Activated CD8-positive, alpha-beta T cell treated with anti-CD3 and anti-CD28 coated beads for 36 hours (primary cell): ENCODE measurements at places on chromosomes 12 and 14. TPM values are rescaled to one million over a fixed set of nuclear protein-coding genes. Genes with fewer than 3 reads are reported as not detected.

DNA sequence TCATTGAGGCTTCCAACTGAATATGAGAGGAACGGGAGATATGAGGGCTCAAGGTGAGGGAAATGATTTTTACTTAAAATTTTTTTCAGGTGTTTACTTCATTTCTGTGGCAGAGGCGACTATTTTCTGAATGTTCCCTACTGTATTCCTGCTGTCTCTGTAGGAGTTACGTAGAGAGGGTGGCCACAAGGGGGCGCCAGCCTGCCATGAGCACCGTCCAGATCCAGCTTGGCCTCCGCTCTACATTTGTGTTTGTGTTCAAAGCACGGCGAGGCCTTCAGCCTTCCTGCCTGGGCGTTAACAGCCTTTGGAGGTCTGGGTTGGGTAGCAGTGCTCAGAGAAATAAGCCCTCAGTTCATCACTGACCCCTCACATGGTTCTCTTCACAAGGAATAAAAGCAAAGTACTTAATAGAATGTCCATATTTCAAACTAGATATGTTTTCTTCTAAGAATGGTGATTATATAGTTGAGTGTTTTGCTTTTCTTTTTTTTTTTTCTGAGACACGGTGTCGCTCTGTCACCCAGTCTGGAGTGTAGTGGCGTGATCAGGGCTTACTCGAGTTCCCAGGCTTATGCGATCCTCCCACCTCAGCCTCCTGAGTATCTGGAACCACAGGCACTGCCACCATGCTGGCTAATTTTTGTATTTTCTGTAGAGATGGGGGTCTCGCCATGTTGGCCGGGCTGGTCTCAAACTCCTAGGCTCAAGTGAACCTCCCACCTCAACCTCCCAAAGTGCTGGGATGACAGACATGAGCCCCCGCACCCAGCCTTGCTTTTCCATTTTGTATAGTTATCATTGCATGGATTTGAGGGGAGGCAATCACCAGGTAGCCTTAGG is 22.3 kb downstream of the CKB start:
- peak; percentile 90 for DNase-seq

UNG gene
- total RNA-seq = 93.3 TPM

RTN1 gene
- total RNA-seq = not detected

DNA sequence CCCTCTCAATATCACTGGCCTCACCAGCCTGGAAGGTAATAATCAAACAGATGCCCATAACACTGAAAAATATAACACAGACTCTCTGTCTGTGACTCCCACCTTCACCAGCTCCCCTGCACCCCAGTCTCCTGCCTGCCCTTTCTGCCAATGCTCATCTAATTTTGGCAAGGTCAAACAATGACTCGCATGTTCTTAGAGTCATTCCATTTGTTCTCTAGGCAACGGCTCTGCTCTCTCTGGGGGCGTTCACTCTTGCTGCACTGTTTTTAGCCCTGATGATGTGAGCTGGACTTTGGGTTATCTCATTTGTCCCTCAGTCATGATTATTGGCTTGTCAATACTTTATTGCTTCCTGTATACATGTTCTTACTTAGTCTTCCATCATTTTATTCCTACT is 691.8 kb downstream of the FLRT2 start:
- no peak for DNase-seq

GRCh38 chr12:12294215-12295005 is 27.6 kb upstream of the LRP6 start:
- no peak for DNase-seq

- DNase-seq = no peak
Measured at GRCh38 chr14:70266157-70266556, 77.4 kb upstream of the SLC8A3 start.

LGALS3 gene
- total RNA-seq = 6.0 TPM

GRCh38 chr12:118520214-118521035 is 144.1 kb downstream of the SUDS3 start:
- DNase-seq = no peak

DNA sequence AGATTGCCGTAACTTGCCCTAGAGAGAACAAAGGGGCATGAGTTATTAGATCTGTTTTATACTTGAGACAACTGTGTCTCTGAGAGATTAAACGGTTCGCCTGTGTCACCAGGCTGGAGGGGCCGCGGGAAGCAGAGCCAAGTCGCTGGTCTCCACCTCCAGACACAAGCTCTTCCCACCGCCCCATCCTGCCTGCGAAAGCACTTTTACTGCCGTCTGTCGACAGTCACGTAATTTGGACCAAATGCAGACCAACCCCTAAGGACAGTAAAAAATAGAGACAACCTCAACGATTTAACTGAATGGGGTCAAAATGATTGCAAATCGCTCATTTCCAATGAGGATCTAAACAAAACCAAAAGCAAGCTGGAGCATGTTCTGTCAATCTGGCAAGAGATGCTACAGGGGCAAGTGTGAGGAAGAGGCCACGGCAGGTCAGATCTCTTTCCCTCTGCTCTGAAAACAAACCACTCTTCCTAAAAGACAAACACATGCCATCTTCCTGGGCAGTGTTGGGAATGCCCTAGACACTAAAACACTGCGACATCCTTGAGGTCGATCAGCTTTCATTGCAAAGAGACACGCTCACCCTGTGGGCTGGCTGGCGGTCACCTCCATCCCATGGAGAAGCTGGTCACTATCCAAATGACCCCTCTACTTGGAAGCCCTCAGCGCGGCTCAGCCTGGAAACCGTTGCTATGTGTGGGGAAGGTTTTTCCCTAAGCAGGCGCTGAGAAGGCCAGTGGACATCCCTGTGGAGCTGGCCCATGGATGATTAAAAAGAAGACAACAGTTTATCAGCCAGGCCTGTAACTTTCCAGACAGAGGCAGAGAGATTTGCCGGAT is 17.1 kb downstream of the GSC start:
- no peak for DNase-seq

DNA sequence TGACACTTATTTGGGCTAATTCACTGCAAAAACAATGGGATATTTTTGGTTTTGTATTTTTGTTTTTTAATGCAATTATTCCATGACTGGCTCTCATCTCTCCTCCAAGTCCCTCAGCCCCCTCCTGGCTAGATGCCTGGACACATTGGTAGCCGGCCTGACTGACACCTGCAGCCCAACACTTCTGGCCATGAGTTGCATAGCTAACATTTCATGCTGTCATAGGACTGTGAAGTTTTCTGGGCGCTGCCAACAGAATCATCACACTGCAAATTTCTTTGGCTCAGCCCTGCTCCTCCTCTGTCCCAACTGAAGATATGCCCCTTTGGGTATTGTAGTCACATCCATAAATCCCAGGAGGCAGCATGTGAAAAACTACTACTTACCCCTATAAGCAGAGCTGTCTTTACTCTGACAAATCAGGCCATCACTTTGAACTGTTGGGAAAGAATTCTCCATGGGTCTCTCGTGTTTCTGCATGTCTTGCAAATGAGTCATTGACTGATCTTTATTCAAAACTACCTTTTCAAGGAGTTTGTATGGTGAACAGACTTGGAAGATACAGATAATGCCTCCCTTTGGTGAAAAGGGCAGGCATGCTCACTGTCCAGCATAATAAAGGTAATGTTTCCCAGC is 126.7 kb upstream of the LGR5 start:
- no peak for DNase-seq

DNA sequence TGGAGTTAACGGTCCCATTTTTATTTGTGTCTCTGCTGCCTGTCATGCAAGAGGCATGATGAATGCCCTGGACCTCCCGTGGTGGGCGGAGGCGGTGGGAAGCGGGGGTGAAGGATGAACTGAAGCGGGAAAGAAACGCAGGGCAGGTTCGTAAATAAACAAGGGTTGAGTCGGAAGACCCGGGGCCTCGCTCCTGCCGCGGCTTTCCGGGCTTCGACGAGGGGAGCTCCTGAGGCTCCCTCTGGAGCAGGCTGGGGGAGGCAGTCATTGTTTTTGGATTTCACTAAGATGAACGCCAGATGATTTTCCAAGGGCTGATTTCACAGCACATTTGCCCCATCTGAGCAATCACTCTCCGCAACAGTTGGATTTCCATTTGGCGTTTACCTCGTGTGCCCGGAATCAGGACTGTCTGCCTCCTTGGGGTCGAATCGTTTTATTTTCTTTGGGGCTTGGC is 130.2 kb downstream of the SLC38A6 start:
- DNase-seq = no peak

DNA sequence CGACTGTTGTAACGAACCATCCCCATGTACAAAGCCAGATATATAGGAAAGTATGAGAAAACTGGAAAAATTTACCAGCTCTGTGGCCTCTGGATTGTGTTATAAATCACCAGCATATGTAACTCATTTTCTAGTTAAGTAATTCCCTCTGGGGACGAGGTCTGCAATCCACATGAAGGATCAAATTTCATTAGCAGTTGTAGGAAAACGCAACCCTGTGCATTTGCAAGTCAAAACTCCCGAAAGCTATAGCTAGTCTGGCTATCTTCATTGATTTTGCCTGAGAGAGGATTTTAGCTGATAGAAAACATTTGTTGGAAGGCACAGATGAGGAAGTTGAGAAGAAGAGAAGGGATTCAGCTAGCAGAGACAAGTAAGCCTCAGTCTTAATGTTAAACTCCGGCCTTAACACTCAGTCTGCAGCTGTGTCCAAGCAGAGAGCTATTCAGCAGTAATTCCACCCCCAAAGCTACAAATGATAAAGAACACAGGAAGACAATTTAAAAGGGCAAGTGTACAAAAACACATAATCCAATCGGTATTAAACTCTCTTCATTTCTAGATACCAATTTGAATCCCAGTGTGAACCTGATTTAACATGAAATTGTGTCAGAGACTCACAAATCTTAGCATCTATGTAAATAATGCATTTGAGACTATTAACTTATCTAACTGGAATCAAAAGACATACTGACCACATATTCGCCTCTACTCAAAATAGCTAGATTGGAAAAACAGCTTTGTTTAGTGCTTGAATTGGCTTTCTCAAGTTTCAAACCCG is 54.2 kb upstream of the CERS5 start:
- no peak for DNase-seq

IGF1 gene
- 0.90 TPM for total RNA-seq

DNA sequence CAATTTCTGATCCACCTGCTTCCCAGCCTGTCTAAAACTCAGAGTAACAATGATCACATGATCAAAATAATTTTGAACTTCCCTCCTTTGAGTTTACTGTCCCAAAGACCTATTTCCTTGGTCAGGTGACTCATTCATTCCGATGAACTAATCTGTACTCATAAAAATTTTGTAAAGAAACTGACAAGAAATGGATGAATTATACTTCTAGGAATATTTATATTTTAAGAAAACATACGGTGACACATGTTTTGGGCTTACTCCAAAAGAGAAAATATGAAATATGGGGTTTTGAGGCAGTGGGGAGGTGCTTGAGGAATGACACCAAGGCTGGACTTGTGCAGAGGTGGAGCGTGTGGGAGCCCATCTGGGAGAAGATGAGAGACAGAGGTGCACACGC is 42.0 kb downstream of the GUCY2C start:
- no peak for DNase-seq

- DNase-seq = peak; percentile 46
Measured at GRCh38 chr12:29066011-29066588, 83.0 kb upstream of the FAR2 start.
